Stomach (tissue), 19 donors: ENCODE measurements at places on chromosomes 13 and 19.

GRCh38 chr19:33639035-33639681 is 17.4 kb downstream of the CHST8 start:
- H3K4me1 ChIP-seq: no peaks in the 10 kb centered on the region
- peak; percentile 14 for DNase-seq
- no peaks in the 10 kb centered on the region for H3K36me3 ChIP-seq
- H3K4me3 ChIP-seq: no peak overlapping the region
- peaks cover 66% of the 10 kb centered on the region for H3K27me3 ChIP-seq

GRCh38 chr13:79228972-79229371 is 177.1 kb downstream of the RBM26 start:
- H3K27me3 ChIP-seq: no peaks in the 10 kb centered on the region
- H3K4me1 ChIP-seq: no peaks in the 10 kb centered on the region
- H3K27ac ChIP-seq: no peak overlapping the region
- DNase-seq: peak; percentile 32
- H3K36me3 ChIP-seq: no peaks in the 10 kb centered on the region

GRCh38 chr19:18220632-18221275 is 5.5 kb downstream of the PDE4C start:
- peaks cover 57% of the 10 kb centered on the region for H3K27me3 ChIP-seq
- peak; percentile 46 for DNase-seq
- H3K36me3 ChIP-seq: no peaks in the 10 kb centered on the region

- no peak overlapping the region for H3K4me3 ChIP-seq
- peaks cover 39% of the 10 kb centered on the region for H3K36me3 ChIP-seq
- no peaks in the 10 kb centered on the region for H3K27me3 ChIP-seq
- H3K27ac ChIP-seq: no peak overlapping the region
- no peaks in the 10 kb centered on the region for H3K4me1 ChIP-seq
These were observed 88.6 kb downstream of the DPF1 start for GRCh38 chr19:38135150-38135998.

DNA sequence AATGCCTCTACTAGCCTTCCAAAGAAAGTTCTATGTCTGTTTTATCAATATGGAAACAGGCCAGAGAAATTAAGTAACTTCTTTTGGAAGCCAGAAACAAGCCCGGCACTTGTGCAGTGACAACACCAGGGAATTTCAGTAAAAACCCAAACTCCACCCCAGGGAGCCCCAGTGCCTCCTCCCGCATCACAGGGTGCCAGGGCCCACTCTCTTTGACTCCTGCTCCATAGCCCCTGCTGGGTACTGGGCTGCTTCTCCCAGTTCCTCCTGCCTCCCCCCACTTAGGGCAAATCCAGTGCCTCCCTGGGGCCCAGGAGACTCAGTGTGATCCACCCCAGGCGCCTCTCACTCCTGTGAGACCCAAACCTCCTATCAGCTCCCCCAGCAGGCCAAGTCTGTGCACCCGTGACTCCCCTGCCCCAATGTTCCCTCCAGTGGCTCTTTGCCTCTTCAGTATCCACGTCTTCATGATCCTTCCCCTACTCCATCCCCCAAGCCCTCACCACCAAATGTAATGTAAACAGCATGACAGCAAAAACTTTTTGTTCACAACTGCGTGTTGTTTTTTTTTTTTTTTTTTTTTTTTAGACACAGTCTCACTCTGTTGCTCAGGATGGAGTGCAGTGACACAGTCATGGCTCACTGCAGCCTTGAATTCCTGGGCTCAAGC is 2.3 kb upstream of the FFAR3 start:
- H3K36me3 ChIP-seq: no peaks in the 10 kb centered on the region
- H3K27me3 ChIP-seq: no peaks in the 10 kb centered on the region
- no peak for DNase-seq
- no peaks in the 10 kb centered on the region for H3K4me1 ChIP-seq
- H3K4me3 ChIP-seq: no peak overlapping the region
- H3K27ac ChIP-seq: no peak overlapping the region
